ENCODE measurements at places on chromosomes 5 and 9. TPM values are rescaled to one million over a fixed set of nuclear protein-coding genes. Genes with fewer than 3 reads are reported as not detected.

DNA sequence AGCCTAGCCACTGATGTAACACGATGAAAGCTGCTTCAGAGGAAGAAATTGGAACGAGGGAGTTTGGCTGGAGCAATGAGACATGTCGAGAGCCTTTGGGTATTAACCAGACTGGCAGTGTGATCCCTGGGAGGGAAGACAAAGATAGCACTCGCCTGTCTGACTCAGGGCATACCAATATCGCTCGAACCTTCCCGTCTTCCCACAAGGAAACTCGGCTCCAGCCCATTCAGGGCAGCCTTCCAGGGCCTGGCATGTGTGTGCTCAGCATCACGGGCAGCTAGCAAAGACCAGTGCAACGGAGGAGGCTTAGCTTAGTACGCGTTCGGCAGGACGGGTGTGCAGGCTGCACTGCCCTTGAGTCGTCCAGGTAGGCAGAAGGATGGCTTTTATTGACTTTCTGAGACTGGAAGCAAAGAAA lies 356.9 kb upstream of the WWC1 start:
- peak; percentile 79 for DNase-seq

GRCh38 chr5:103744159-103744558 lies 181.6 kb upstream of the NUDT12 start:
- DNase-seq: no peak

DNA sequence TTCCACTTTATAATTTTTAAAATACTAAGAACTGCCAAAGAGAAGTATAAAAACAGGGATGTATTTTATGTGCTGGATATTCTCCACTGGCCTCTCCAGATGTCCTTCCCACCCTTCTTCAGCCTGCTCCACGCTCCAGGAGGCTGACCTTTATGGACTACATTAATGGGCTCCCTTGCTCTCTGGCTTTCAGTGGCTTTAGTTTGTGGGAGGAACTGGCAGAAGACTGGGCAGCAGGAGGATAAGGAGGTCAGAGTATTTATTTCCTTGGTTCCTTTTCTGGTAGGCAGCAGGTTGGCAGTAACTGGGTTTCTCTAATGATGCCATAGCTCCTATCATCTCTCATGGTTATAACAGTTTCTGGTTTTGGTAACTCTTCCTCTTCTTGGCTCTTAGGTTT lies 133.9 kb downstream of the PAM start:
- no peak for DNase-seq

GRCh38 chr9:124779368-124780059 lies 2.6 kb downstream of the OLFML2A start:
- peak; percentile 80 for DNase-seq

GRCh38 chr5:158947846-158948245 lies 151.9 kb downstream of the EBF1 start:
- DNase-seq: no peak

- DNase-seq: no peak
Measured at GRCh38 chr5:60794691-60795090, 49.4 kb downstream of the ELOVL7 start.

The N4BP3 gene
- 6.1 TPM for polyA plus RNA-seq

DNA sequence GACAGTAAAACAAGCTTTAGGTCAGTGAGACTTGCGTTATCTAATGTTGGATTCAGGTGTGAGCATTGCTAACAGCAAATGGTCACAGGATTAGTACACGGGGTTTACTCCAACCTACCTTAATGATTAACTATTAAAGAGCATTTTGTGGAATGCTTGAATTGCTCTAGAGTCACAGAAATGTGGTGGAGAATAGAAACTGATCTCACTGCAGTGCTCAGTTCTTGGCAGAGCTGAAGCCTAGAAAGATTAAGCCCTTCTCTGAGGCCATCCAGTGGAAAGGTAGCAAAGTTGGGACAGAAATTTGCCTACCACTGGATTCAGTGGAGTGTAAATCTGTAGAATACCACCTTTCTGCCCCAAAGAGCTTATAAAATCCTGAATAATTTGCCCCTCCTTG lies 60.9 kb downstream of the ICE1 start:
- DNase-seq: no peak

The GPX8 gene
- 71.1 TPM for polyA plus RNA-seq

GRCh38 chr9:127910613-127911205 lies 6.1 kb downstream of the ST6GALNAC4 start:
- DNase-seq: no peak

- DNase-seq: no peak
Measured at GRCh38 chr9:7085357-7085756, 327.6 kb downstream of the KDM4C start.

The C9orf153 gene
- 0.97 TPM for polyA plus RNA-seq

DNA sequence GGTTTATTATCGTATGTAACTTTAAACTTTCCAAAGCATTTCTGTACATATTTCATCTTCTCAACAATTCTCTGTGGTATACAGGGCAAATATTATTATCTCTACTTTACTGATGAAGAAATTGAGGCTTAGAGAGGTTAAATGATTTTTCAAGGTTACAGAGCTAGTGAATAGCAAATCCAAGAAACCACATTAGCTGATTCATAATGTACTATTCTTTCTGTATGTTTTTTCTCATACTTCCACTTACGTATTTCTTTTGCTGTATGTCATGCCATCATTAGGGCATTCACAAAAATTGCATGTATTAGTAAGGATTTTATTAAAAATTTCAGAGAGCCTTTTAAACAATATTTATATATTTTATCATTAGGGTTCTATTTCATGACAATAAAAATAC lies 372.4 kb upstream of the DMAC1 start:
- DNase-seq: no peak

The ITGA2 gene
- 0.82 TPM for polyA plus RNA-seq

The ADAMTS6 gene
- polyA plus RNA-seq: 3.3 TPM

The STOML2 gene
- polyA plus RNA-seq: 201 TPM

The GABRB2 gene
- polyA plus RNA-seq: 3.3 TPM
